T-helper 9 cell (primary cell): ENCODE measurements at places on chromosomes 6 and 20.

DNA sequence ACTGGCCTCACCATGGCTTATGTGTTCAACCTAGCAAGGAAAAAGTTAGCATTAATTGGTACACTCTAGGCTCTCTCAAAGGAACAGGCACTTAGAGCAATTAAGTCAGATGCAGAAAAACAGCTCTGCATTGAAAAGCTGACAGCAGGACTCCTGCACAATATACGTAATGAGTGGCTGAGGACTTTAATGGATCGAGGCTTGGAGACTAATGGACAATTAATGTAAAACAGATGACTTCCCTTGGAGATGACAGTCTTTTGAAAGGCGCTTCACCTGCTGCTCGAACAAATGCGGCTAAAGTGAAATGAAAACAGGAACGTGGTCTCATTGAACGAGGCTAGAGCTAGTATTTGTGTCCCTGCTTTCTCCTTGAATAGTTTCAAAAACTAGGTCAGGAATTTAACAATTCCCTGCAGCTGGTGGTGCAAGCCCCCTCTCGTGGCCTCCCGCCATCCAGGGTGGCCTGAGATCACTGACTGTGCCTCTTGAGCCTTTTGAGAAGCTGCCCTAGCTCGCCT is 137.1 kb downstream of the ELOVL4 start:
- no peak for DNase-seq

- DNase-seq: no peak
Observed at GRCh38 chr6:26362836-26363220, 2.2 kb upstream of the BTN3A2 start.

GRCh38 chr6:166361077-166361429 is 18.7 kb upstream of the SFT2D1 start:
- DNase-seq: no peak

DNA sequence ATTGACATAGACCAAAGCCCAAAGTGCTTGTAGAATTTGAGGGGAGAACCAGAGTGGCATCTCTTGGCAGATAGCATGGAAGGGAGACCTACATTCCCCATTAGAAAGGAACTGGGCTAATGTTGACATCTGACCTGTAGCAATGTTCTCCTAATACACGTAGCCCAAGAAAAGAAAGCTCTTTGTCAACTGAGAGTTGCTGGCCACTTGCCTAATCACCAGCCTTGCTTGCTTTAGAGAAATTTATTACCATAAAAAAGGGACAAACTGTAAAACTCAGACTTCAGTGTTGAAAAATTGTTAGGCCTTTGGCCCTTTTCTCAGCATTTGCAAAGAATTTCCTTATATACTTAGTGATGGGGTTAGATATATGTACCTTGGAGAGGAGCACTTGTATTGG is 777.5 kb downstream of the MAFB start:
- DNase-seq: no peak

DNA sequence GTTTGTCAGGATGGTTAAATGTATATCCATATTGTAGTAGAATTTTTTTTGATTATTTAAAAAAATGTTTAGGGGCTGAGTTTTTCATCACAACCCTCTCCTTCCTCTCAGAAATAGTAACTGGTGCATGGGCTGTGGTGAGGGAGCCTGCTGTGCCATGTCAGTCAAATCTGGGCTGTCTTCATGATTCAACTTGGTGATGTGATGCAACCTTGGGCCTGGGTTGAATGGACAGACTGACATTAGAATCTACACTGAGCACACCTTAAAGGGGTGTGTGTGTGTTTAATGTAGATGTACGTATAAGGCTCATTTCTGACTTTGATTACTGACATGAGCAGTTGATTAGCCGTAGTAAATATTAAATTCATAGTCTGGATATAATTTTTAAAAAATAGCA is 3.7 kb downstream of the TJAP1 start:
- DNase-seq: no peak

GRCh38 chr20:43658723-43659419 is 8.0 kb upstream of the MYBL2 start:
- DNase-seq: no peak

DNA sequence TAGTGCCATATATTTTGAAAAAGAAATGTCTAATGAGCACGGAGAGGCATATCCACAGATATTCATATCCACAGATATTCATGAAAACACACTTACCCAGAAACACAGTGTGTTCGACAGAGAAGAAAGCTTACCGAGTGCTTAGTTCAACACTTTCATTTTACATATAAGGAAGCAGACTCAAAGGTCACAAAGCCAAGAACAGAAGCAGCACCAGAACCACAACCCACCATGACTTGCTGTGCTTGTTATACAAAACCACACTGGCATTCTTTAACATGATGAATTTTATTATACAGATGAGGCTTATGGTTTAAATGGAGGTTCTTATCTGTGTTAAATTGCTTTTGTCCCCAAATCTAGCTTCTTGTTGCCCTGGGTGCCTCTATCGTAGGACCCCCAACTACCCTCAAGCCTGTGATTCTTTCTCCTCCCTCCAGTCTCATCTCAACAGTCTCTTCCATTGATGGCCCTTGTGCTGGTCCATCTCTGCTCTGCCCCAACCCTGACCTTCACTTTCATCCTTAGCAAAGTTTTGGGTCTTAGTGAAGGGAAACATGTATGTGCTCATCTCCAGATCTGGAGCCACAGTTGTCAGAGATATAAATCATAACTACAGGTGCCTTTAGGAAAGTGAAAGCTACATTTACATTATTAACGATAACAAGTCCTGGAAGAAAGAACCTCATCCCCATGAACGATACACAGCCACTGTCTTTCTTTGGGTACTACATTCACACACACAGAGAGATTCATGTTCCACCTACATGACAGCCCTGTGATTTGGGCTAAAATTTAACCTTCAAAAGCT is 40.0 kb downstream of the SF3B5 start:
- no peak for DNase-seq

DNA sequence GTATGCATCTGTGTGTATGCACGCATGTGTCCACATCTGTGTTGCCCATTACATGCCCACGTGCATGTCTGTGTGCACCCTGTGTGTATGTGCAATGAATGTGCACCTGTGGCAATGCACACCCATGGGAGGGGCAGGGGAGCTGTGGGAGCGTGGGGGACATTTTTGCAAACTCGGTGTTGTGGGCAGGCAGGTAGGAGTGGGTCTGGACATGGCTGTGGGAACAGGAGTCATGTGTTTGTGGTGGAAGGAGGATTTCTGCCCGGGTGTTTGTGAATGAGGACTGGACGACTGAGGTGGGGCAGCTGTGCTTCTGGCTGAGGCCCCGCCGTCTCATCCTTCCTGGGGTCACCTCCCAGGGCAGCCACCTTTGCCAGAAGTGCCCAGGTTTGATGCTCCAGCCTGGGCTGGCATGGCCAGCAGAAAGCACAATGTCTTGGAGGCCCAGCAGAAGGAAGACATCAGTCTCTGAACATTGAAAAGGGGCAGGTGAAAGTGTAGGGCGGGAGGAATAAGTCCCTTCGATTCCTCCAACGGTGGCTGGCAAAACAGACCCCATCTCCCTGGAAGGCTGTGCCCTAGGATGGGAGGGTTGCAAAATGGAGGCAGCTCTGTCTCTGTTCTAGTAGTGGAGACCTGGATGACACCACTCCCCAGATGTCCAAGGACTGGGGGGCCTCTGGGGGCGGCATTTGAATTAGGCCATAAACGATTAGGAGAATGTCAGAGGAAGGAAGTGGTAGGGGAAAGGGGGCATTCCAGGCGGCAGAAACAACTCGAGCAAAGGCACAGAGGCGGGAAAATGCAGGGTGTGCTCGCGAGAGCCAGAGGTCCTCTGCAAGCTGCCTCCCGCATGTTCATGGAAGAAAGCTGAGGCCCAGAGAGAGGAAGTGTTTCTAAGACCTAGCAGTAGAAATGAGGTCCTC is 19.1 kb upstream of the ARMC12 start:
- no peak for DNase-seq

GRCh38 chr6:156507106-156507505 is 270.1 kb upstream of the ARID1B start:
- no peak for DNase-seq

DNA sequence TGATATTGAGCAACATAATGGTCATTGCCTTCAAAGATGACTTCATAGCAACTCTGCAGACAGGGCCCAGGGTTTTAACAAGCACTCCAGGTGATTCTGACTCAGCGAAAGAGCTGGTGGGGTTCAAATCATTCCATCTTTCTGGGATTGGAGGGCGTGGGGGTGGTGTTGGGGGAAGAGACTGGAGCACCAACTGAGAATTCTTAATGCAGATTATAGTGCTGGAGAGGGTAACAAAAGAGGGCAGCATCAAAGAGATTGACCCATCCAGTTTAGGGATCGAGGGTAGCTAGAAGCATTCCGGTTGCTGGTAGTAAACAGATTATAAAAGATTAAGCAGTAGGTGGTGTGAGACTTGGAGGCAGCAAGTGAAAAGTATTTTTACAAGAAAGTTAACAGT is 15.9 kb downstream of the PFDN4 start:
- DNase-seq: no peak

DNA sequence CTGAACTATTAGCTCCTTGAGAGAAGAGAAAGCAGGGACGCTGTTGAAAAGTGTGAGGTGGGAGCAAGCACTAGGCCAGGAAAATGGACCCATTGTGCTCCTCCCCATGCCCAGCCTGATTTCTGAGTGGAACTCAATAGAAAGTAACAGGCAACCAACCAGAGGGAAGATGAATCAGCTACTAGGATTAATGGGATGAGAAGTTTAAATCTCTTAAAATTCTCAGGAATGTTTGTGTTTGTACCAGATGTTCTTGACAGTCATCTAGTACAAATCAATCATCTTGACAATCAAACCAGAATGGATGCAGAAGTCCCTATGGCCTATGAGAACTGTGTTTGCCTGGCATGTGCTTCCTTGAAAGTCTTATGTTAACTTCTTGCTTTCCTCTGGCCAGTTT is 48.9 kb downstream of the HDDC2 start:
- no peak for DNase-seq

- DNase-seq: no peak
Observed at GRCh38 chr20:48986899-48987298, 59.2 kb upstream of the CSE1L start.

- no peak for DNase-seq
Observed at GRCh38 chr6:97026298-97026697, 101.8 kb downstream of the KLHL32 start.
